Stimulated activated CD4-positive, alpha-beta T cell treated with anti-CD3 and anti-CD28 coated beads, TNF-alpha, amount 100 ng/mL, for 1 hour (primary cell): ENCODE measurements at places on chromosomes 11 and 22.

GRCh38 chr11:29623144-29623722 is 393.6 kb downstream of the KCNA4 start:
- DNase-seq = no peak

- no peak for DNase-seq
Measured at GRCh38 chr11:129391360-129391759, 15.7 kb downstream of the BARX2 start.

- DNase-seq = no peak
Measured at GRCh38 chr11:5514841-5515240, 1.7 kb downstream of the UBQLNL start.

GRCh38 chr11:31819621-31820437 is 8.7 kb upstream of the PAX6 start:
- DNase-seq = no peak

GRCh38 chr11:17280494-17281127 is 4.1 kb downstream of the NUCB2 start:
- DNase-seq = no peak

DNA sequence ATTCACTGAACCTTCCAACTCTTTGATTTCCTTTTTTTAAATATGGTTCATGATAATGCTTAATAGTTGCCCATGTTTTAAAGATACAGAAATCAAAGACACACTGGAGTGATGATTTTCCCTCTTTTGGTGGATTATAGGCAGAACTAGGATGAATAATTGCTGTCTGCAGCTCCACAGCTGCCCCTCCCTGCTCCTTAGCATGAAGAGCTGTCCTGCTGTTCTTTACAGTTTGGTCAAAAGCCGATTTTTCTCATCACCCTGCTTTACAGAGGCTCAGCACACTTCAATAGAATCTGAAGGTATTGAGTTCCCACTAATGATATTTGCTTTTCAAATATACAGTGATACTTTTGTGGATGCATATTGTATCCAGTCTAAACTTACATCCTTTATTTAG is 202.6 kb downstream of the AASDHPPT start:
- DNase-seq = no peak

- DNase-seq = no peak
Measured at GRCh38 chr11:44445500-44446365, 119.7 kb upstream of the CD82 start.

- no peak for DNase-seq
Measured at GRCh38 chr11:69300120-69301060, 6.4 kb downstream of the MYEOV start.

GRCh38 chr22:45550891-45551290 is 48.2 kb downstream of the FBLN1 start:
- DNase-seq = no peak

- DNase-seq = no peak
Measured at GRCh38 chr11:126978911-126979310, 21.7 kb downstream of the KIRREL3 start.

- DNase-seq = no peak
Measured at GRCh38 chr22:19679522-19680101, 34.7 kb upstream of the SEPTIN5 start.
